Stimulated activated CD4-positive, alpha-beta T cell treated with anti-CD3 and anti-CD28 coated beads, Interleukin-12 subunit alpha, Interleukin-12 subunit beta, amount 100 ng/mL, for 24 hours (primary cell): ENCODE measurements at places on chromosomes 2 and 18.

DNA sequence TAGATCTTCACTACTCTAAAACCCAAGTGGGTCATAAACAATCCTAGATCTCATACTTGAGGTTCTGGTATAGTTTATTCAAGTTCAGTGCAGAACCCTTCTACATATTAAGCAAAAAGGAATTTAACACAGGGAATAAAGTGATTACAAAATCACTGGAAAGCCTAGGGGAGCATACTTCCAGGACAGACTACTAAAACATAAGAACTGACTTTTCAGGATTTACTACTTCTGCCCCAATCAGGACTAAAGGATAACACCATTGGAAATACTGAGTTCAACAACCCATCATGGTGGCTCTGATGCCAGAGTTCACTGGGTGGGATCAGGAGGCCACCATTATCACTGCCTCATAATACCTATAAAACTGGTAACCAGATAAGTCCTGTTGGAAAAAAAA is 123.6 kb downstream of the DNAH7 start:
- DNase-seq, result no peak

- DNase-seq, result no peak
Observed at GRCh38 chr2:32718752-32719151, 90.9 kb downstream of the TTC27 start.

DNA sequence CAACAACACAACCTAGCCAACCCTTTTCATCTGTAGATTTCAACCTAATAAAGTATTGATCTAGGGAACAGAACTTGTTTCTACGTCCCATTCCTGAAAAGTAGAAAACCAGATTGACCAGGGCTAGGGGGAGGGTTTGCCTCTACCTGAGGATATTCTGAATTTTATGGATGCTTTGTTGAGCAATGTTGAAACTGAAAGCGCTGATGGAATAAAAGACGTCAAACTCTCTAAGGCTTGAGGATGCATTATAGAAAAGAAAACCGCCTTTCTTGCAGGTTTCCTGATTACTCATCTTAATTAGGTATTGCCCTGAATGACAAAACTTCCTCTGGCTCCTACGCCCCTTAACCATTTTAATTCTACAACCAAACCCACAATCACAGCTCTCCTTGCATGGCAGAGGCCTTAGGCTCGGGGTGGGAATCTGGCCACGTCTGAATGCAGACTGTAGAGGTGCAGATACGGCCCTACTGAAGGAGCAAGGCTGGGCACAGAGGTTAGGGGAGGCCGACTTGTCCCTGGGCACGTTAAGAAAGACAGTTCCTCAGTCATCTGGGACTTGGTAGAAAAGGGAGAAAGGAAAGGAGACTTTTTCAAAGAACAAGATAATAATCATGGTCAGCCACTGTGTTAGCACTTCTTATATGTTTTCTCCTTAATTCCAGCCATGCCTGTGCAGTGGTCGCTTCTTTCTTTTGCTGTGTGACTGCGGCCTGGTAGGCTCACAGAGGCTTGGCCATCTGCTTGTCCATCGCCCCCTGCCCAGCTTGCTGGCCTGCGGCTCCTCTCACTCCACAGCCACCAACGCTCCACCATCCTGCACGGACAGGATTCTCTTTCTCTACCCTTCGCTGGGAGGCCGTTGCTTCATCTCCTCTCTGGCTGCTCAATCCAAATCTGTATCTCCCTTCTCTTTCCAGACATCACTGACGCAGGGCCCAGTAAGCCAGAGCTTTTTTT is 209.5 kb downstream of the VAPA start:
- DNase-seq, result no peak

- DNase-seq, result no peak
Observed at GRCh38 chr2:176584333-176584732, 315.1 kb downstream of the MTX2 start.

DNA sequence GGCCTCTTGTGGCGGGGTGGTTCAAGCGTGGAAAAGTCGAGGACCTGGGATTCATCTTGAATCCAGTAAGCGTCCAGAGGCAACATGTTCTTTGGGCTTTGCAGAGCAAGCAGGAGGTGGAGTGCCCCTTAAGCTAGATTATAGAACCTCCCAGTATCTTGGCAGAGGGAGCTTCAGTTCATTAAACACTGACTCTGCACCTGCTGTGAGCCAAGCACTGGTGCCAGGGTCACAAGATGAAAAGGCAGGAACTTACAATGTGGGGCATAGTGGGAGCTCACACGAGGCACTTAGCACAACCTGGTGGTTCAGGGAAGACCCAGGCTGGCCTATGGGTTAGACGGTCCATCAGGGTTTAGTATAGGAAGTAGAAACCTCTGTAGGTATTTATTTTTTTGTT is 7.4 kb upstream of the FZD5 start:
- DNase-seq, result no peak

DNA sequence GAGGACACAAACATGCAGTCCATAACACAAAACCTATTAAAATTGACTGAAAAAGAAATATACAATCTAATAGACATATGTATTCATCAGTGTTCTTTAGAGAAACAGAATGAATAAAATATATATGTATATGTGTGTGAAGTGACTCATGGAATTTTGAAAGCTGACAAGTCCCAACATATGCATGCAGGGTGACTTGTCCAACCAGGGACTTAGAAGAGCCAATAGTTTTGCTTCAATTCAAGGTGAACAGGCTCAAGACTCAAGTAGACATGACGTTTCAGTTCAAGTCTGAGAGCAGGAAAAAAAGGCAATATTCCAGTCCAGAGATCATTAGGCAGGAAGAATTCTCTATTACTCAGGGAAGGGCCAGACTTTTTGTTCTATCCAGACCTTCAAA is 271.2 kb upstream of the SETBP1 start:
- no peak for DNase-seq

- DNase-seq, result no peak
Observed at GRCh38 chr2:84904717-84905174, 710 bp upstream of the TMSB10 start.

DNA sequence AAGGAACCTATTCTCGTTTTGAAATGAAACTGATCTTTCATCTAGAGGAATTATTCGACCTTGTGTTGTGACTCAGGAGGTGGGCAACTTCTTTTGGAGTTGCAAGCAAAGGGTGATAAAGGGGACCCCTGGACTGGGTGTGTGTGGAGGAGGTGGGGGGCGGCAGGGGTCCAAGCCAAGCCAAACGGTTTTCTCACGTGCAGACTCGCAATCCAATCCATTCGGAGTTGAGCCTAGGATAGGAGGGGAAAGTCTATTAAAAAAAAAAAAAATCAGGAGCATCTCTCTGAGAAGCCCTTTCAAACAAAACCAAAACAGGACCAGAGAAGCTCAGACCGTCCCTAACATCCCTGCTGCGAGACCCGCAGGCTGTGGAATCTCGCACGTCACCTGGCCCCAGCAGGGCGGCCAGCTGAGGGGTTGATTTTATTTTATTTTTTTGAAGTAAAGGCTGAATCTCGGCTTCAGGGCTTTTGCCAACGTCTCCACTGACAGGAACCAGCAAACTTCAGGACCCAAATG is 3.7 kb upstream of the ZEB2 start:
- DNase-seq, result no peak

DNA sequence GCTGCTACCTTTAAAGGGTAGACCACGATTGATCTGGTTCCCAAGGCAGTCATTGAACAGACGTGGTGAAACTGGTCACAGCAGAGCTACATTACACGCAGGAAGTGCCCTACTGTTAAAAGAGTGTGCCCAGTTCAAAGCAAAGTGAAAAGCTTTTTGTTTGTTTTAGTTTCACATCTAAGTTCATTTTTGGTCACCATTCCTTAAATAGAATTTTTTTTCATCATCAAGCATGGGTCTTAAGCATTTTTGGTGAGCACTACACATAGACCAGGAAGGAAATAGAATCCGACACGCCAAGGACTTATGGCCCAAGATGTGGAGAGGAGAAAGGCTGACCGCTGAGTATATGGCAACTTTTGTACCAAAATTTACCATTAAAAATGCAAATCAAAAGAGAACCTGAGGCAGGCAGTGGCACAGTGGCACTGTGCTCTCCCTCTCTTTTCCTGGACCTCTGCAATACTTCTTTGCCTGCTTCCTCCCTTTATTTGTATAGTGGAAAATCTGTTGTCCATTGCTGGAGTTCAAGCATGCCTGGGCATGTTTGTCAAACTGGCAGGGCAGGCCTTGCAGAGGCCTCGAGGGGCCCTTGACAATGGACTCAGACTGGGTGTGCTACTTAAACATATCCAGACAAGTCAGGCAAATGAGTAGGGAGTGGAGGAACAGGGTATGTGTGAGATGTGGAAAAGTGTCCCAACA is 42.6 kb upstream of the HNRNPA3 start:
- DNase-seq, result no peak

GRCh38 chr2:61460163-61460562 is 10.7 kb downstream of the USP34 start:
- DNase-seq, result no peak

GRCh38 chr2:234753701-234754100 is 198.1 kb upstream of the SH3BP4 start:
- no peak for DNase-seq

DNA sequence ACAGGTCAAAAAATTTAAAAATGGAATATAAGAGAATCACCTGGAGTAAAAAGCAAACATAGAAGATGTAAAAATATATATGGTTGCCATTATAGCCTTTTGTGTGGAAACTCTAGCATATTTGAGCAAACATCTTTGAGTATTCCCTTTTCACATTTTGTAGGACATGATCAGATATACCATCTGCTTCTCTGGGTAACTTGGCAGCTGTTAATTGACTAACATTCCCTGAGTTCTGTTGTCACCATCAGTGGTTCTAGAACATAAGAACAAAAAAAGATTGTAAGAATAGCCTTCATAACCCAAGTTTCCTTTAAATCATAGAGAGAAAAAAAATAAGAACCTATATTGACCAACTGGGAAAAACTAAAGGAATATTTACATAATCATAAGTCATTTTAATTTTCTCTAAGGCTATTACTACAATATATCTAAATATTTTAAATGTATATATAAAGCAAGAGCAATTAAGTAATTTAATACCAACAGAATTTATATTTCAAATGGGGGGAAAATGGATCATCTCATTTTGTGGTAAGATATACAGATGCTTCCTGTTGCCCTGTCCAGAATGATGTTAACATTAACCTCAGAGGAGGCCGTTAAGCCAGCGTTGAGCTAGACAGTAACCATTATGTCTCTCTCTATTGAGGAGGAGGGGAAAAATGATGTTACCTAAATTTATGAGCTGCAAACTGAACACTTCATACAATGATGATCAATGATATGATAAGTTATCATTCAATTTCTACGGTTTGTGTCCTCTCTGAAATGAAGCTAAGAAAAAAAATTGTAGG is 9.8 kb upstream of the INO80D start:
- no peak for DNase-seq

GRCh38 chr2:119005051-119005450 is 63.1 kb downstream of the MARCO start:
- DNase-seq, result no peak

DNA sequence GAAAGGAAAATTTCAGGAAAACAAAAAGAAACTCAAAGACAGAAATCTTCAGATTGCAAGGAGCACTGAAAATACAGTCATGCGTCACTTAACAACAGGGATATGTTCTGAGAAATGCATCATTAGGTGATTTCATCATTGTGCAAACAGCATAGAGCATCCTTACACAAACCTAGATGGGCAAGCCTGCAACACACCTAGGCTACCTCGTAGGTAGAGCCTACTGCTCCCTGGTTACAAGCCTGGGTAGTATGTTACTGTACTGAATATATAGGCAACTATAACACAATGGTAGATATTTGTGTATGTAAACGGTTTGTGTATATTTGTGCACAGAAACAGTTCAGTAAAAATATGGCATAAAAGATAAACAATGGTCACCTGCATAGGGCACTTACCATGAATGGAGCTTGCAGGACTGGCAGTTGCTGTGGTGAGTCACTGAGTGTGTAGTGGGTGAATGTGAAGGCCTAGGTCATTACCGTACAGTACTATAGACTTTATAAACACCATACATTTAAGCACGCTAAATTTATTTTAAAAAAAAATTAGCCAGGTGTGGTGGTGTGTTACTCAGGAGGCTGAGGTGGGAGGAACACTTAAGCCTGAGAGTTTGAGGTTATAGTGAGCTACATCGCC is 33.4 kb downstream of the SFXN5 start:
- DNase-seq, result no peak

GRCh38 chr18:63253428-63254372 is 65.9 kb downstream of the BCL2 start:
- DNase-seq, result no peak

DNA sequence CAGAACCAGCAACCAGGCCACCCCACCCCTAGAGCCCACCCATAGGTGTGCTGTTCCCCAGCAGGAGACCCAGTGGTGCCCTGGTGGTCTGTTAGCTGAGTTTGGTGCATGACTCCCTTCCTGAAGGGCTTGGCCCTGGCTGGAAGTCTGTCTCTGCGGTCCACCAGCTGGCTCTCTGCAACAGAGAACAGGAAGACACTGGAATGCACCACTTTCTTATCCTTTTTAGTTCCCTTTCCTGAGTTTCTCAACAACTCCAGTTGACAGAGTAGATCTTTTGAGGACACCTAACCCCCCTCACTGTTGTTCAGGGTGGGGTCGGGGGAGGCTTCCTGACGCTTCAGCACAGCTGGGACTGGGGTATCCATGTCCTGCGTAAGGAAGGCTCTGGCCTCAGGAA is 11.9 kb upstream of the RPL37A start:
- DNase-seq, result no peak

DNA sequence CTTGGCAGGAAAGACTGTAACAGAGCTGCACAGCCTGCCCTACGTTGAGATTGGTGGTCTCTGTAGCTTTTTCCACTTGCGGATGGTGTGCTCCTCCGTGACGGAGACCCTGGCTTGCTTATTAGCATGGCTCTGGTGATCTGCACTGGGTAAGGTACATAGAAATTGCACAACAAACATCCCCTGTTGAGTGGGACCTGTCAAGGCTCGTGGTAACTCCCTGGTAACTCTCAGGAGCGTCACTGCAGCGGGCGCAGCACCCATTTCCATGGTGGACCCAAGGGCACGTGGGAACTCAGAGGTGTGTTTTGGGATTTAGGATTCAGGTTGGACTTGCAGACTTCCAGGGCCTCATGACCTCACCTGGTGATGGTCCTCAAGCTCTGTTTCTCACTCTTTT is 1.1 kb downstream of the TRAF3IP1 start:
- no peak for DNase-seq

GRCh38 chr2:236631281-236631855 is 61.7 kb downstream of the ACKR3 start:
- DNase-seq, result no peak

DNA sequence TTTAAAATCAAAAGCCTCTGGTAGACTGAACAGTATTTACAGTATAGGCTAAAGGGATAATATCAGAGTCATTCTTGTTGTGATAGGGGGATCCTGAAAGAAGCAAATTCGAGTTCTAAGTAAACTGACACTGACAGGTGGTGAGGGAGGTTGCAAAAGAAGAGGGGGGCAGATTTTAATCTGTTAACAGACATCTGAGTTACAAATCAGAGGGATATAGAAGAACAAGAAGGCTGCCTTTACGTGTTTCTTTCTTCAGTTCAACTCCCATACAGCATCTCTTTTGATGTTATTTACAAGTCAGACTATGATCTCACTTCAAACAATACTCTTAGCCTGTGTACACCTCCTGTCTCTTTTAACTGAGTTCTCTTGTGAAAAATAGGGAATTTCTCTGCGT is 16.3 kb upstream of the ITGA4 start:
- no peak for DNase-seq

GRCh38 chr18:57727952-57728807 is 74.9 kb downstream of the ATP8B1 start:
- DNase-seq, result no peak

GRCh38 chr2:203697190-203697589 is 9.2 kb upstream of the CD28 start:
- DNase-seq, result no peak
